ENCODE measurements at places on chromosomes 5 and 9. TPM values are rescaled to one million over a fixed set of nuclear protein-coding genes. Genes with fewer than 3 reads are reported as not detected.

DNA sequence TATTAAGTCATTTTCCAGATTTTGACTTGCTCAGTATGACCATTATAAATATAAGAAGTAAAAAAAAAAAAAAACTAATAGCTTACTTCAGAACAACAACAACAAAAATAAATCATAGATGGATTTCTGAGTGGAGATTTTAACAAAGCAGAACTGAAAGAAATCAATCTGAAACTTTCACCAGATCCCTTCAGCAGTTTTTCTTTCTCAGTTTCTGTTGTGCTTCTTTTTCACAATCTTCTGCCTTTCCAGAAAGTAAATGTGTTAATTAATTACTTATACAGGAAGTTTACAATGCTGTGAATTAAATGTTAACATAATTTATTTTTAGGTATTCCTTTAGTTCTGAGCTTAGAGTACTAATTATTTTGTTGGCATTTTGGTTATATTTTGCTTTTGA lies 73.5 kb downstream of the CHSY3 start:
- no peak for DNase-seq

- DNase-seq = no peak
Measured at GRCh38 chr5:36438765-36439561, 137.3 kb upstream of the RANBP3L start.

GRCh38 chr9:112945620-112946208 lies 55.0 kb upstream of the SLC46A2 start:
- DNase-seq = no peak

DNA sequence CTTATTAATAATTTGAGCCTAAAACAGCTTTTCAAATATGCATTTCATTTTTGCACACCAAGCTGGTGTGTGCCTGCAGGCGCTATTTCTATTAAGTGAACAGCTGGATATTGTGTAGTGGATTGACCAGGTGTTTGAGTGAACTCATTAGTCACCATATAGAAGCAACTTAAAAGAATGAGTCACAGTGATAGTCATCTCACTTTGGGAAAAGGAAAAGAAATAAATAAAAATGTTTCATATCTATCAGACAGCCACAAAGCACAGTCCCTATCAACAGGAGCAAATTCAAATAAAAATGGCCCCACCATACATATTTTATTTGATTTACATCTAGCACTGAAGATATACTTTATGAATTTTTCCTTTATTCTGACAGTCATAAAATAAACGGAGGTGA lies 456.5 kb upstream of the CDH9 start:
- peak; percentile 73 for DNase-seq

GRCh38 chr5:38537505-38537904 lies 18.9 kb downstream of the LIFR start:
- no peak for DNase-seq

- DNase-seq = no peak
Measured at GRCh38 chr9:137141050-137141810, 2.3 kb downstream of the GRIN1 start.

GRCh38 chr5:120092649-120093048 lies 371.5 kb upstream of the PRR16 start:
- DNase-seq = no peak

- DNase-seq = no peak
Measured at GRCh38 chr5:156677963-156678362, 172.1 kb upstream of the PPP1R2B start.

DNA sequence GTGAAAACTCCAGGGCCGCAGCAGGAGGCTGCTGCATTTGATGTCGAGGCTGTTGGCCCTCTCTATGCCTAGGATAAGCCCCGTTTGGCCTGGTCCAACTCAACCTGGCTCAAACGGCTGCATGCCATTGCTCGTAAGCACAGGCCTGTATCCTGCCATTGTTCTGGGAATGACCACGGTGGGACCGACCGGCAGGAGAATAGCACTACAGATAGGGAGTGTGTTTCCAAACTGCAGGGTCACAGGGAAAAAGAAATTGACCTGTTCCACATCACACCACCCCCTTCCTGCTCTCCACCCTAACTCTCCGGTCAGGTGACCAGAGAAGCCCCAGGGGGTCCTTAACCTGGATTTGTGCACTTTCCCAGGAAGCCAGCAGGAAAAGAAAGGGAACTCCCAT lies 278.7 kb upstream of the KLF4 start:
- no peak for DNase-seq

DNA sequence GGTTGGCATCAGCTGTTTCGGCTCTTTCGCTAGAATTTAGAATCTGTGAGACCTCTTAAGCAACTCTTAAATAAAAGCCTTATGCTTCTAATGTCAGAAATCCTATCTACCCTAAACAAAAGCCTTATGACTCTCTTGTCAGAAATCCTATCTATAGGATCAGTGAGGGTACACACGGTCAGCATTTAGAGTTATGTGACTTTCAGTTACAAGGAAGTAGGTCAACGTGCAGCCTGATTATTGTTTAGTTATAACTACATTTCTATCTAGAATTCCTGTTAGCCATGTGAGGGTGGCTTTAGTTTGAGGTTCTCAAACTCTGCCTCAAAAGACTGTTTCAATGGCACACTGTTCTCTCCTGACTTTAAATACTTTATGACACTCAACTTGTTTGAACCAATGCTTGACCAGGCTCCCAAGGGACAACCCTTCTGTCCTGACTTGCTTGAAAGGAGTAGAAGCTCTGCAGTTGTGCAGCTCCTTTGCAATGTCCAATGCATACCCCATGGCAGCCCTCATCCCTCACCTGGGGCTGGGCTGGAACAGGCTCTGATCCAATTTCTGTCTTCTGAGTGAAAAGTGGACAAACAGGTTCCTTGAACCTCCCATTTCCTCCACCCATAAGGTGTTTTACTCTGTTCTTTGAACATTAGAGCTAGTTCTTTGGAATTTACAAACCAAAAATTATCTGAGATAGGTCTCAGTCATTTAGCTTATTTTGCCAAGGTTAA lies 251.6 kb upstream of the PIK3R1 start:
- no peak for DNase-seq

GRCh38 chr5:121737120-121737519 lies 114.6 kb upstream of the FTMT start:
- DNase-seq = no peak

GRCh38 chr5:31755676-31756230 lies 116.8 kb downstream of the PDZD2 start:
- DNase-seq = no peak

DNA sequence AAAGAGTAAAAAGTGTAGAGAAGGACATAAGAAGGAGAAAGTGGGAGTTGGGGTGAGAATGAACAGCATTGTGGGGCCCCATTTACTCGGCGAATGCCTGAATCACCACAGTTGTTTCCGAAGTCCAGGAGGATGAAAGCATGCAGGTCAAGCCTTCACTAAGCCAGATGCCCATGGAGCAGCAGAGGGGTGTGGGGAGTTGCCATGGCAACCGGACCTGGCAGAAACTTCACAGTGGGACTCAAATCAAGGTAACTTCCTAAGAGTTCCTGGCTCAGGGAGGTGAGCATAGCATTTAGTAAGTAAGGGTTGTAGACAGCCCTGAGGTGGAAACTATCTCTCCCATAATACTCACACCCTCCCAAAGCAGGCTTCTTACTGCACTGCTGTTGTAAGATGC lies 357.1 kb downstream of the TRIM32 start:
- no peak for DNase-seq

- DNase-seq = no peak
Measured at GRCh38 chr9:17970277-17970676, 391.4 kb downstream of the SH3GL2 start.

- DNase-seq = peak; percentile 20
Measured at GRCh38 chr5:125251703-125252102, 505.3 kb upstream of the ZNF608 start.

CCDC183 gene
- total RNA-seq = not detected

MOB3B gene
- total RNA-seq = 35.0 TPM

IFNE gene
- 1.4 TPM for total RNA-seq

MCTP1 gene
- total RNA-seq = 1.3 TPM

PCDHA9 gene
- total RNA-seq = not detected
